Lower leg skin (tissue), 4 donors: ENCODE measurements at places on chromosomes 6 and 20. TPM values are rescaled to one million over a fixed set of nuclear protein-coding genes. Genes with fewer than 3 reads are reported as not detected.

The IRF4 gene
- 21.2 TPM for total RNA-seq

The C4A gene
- 5.6 TPM for total RNA-seq

- DNase-seq: no peak
Observed at GRCh38 chr6:56079751-56080540, 167.4 kb downstream of the COL21A1 start.

DNA sequence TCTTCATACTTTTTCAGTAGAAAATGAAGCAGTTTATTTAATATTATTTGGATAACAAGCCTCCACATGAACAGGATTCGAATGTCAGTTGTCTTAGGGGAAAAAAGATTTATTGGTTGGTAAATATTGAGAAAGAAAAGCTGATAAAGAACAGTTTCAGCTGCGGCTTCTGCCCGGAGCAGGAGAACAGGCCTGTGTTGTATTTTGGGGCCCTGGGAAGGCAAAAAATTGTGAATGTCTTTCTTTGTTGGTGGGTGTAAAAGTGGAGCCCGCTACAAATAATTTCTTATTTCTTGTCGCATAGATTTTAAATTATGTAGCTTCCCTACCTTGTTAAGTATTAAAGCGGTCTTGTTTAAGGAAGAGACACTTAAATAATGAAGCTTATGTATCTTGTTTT, 90.5 kb upstream of the PAX1 start:
- DNase-seq: no peak

DNA sequence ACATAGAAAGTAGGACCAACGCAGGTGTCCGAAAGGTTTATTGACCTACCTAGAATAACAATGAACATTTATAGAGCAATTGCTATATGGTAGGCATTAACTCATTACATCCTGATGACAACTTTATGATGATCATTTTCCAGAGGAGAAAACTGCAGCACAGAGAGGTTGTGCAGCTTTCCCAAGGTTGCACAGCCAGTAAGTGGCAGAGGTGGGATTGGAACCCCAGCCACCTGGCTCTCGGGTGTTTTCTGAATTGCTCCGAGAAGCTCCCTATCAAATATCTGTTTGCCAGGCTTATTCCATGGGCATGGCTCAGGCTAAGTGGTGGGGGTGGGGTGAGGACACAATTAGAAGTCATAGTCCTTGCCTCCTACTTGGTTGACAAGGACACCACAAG, 24.1 kb upstream of the NFATC2 start:
- no peak for DNase-seq

DNA sequence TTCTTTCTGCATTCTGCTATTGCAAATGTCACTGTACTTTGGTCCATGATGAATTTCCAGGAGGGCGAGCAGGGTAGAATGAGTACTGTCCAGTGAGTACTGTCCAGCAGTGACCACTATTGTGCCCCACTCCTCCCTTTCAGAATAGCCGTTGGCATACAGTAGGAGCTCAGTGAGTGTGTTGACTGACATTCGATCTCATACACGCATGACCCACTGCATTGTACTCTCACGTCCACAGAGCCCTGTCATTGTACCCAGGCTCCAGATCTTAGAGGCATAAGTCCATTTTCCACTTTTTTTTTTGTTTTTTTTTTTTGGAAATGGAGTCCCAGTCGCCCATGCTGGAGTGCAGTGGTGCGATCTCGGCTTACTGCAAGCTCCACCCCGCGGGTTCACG, 8.2 kb downstream of the DYNLRB1 start:
- peak; percentile 71 for DNase-seq

DNA sequence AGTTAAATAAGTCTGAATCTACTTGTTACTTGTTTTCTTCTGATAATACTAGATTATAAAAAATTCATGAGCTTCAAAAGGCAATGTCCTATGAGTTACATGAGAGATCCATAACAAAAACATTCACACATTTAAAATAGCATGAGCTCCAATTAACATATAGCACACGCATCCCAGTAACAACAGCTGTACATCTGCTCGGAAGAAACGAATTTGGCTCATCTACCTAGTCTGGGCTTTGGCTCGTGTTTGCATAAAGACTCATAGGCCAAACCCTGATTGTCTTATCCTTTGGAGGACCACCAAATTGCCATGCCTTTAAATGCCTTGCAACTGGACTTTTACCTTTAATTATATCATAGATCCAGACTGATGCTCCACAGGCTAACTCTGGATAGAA, 259.7 kb upstream of the CHD6 start:
- DNase-seq: no peak

DNA sequence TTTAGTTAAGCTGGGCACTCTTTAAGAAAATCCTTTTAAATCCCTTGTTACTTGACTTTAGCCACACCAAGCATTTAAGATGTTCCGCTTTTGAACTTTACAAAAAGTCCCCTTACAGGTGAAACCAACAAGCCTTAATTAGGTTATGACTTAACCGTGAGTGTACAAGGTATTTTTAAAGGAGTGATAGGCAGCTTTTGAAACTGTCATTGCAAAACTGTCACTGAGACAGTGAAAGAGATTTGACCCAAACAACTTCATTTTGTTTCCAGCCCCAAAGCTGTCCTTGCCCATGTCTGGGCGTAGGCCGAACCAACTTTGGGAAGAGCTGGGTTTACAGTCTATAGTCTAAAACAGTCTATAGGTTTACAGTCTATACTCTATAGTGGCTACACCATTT, 305.4 kb downstream of the FARS2 start:
- DNase-seq: no peak
